ENCODE measurements at places on chromosomes 16 and 17.

DNA sequence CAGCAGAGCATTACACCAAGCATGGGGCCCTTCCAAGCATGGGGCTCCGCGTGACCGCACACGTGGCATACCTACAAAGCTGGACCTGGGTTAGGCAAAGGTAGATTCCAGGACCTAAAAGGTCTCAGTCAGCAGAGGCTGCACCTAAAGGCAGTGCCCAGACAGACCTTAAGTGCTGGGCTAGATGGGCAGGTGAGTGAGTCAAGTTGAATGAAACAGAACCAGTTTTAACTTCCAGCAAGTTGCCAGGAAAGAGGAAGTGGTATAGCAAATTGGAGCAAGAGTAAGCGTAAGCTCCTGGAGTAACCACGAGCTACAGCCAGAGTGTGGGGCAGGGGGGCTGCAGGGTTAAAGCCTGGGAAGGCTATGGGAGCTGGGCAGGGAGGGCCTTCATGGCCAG, 49.5 kb downstream of the SRCIN1 start:
- no peak for DNase-seq

DNA sequence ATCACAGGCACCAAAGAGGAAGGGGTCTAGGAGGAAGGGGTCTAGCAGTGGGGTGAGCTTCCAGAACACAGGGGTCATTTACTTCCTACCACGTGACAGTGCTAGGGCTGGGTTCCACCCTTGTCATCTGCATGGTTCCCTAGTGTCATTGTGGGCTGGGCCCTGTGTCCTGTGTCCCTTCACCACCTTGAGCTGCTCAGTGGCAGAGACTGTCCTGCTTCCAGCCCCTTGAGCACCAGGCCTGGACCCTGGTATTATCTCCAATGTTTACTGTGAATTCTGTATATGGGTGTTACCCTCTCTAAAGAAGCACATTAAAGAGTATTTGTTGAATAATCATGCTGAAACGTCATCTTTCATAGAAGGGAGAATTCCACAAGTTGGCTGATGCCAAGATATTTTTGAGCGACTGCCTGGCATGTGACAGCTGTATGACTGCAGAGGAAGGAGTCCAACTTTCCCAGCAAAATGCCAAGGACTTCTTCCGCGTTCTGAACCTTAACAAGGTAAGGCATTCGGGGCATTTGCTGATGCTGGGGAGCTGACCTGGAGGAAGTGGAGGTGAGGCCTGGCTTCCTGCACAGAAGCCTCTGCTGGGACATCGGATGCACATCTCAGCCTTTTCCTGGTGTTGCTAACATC, 5.5 kb downstream of the NARF start:
- no peak for DNase-seq

DNA sequence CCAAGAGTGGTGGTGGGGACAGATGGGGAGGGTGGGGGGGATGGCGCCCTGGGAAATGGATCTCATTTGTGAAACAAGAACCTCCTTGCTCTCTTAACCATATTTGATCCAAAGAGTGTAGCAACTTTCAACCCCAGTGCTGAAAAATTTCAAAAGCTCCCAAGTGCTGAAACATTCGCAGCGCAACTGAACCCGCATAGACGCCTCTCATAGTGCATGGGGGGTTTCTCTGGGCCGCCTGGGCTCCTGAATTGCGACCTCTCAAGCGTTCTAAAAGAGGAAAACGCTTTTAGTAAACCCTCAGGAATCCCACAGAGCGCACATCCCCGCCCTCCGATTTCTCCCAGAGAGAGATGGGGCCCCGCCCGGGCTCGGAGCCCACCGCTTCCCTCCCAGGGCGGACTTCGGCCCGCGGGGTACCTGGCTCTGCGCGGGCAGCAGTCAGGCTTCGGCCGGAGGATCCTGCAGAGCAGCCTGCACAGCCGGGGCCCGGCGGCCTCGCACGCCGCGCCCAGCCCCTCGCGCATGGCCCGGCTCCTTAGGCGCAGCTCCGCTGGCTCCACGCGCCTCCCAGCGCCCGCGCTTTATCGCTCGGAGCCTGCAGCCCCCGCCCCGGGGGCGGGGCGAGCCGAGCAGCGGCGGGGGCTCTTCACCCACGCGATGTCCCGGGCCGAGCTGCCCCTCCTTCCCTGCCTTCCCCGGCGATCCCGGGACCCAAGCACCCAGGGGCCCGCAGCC, 7.0 kb downstream of the NOS2 start:
- no peak for DNase-seq

GRCh38 chr17:42679492-42680330, 1.9 kb downstream of the CCR10 start:
- DNase-seq = peak; percentile 74

DNA sequence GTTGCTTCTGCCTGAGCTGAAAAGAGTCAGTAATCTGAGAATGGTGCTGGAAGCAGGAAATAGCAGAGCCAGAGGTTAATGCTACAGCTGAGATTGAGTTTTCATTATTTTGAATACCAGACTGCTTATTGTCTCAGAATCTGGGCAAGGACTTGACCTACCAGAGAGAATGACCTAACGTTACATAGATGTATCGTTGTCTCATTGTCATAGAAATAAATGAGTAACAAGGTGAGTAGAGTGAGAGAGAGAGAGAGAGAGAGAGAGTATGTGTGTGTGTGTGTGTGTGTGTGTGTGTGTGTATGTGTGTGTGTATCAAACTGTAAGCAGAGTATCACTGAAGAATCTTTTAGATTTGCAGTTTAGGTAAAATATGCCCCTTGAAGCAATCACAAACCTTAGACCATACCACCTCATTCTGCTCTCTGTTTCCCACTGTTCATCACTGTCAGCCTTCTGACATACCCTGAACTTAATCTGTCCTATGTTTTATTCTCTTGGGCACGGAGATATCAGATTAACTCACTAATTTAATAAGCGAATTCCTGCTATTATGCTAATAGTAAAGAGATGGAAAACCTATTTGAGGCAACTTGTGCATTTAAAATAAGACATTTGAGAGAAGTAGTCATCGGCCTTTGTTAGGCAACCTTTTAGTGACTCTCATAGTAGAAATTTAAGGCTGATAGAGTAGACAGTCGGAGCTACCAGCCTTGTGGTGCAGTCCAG, 87.8 kb downstream of the CYB561 start:
- DNase-seq = no peak

GRCh38 chr16:47143677-47144558, at the start of gene NETO2:
NETO2 (minus strand) TSS chr16:47143945; CDS start chr16:47143612, 333 bp downstream.
- DNase-seq = peak; percentile 79

GRCh38 chr16:27230562-27231001, 27.3 kb downstream of the KDM8 start:
- DNase-seq = peak; percentile 87

DNA sequence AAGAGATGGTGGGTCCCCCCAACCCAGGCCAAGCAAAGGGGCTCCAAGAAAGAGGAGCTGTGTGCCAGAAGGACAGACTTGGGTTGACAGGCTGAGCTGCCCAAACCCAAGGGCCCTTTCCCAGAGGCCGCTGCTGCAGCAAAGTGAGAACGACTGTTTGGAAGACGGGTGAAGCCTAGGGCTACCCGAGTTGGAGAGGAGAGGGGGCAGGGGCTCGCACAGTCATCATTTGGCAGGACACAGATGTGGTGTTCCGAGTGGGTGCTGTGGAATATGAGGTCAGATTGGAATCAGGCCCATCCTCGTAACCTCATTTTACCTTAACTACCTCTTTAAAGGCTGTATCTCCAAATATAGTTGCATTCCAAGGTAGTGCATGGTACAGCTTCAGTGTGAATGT, 5.3 kb upstream of the MFAP4 start:
- no peak for DNase-seq

GRCh38 chr16:16871196-16871595, 492.3 kb downstream of the NPIPA7 start:
- DNase-seq = no peak

GRCh38 chr16:22734368-22734767, 79.6 kb upstream of the HS3ST2 start:
- DNase-seq = no peak

DNA sequence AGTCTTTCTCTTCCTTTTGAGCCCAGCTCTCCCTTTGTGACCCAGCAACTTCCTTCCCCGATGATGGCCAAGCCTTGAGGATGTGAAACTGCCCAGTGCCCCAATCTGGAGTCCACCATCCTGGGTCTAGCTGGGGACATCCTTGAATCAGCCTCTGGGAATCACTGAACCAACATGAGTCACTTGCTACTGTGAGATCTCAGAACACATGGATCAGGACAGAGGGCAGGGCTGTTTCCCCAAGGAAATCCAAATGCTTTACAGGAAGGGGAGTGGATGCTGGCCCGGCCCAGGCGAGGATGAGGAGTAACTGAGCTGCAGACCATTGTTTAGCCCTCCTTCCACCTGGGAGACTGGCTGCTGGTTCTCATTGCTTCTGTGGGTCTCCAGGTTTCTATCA, 547.6 kb downstream of the WWOX start:
- DNase-seq = no peak

- no peak for DNase-seq
Measured at GRCh38 chr17:64240741-64241347, 22.2 kb downstream of the TEX2 start.

DNA sequence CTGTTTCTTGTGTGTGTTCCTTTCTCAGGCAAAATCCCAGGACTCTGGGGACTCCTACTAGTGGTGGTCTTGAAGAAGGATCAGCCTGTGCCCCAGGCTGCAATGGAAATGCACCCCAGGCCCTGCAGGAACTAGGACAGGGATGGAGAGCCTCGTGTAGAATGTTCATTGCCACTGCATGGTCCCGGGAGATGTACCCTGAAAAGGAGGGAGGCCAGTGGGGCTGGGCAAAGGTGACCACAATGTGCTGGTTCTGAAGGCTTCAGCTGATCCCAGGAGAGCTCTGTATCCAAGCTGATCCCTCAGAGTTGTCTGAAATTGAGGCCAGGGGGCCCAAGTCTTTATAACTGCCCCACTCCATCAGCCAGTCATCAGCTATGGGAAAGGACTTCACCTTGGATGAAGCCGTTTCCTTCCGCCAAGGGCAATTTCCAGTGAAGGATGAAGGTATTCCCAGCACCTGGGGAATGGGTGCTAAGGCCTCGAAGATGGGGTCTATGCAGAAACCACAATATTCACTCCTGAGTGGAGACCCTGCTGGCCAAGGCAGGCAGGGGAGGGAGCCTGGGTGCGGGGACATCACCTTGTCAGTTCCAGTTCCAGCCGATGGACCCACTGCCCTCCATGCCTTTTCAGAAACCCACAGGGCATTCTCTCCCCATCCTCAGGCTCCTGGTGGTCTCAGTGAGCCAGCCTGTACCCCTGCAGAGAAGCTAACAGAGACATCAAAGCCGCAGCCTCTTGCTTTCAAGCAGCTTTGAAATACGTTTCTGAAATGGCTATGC, 59.9 kb upstream of the CDH5 start:
- no peak for DNase-seq

GRCh38 chr17:79393358-79394052, 217.3 kb downstream of the RBFOX3 start:
- DNase-seq = peak; percentile 77

GRCh38 chr17:64772845-64773299, 110.8 kb upstream of the SMURF2 start:
- DNase-seq = no peak

- peak; percentile 44 for DNase-seq
Measured at GRCh38 chr17:77443748-77444260, 303.0 kb downstream of the SEC14L1 start.

GRCh38 chr17:56038131-56038530, 115.1 kb upstream of the ANKFN1 start:
- DNase-seq = no peak

DNA sequence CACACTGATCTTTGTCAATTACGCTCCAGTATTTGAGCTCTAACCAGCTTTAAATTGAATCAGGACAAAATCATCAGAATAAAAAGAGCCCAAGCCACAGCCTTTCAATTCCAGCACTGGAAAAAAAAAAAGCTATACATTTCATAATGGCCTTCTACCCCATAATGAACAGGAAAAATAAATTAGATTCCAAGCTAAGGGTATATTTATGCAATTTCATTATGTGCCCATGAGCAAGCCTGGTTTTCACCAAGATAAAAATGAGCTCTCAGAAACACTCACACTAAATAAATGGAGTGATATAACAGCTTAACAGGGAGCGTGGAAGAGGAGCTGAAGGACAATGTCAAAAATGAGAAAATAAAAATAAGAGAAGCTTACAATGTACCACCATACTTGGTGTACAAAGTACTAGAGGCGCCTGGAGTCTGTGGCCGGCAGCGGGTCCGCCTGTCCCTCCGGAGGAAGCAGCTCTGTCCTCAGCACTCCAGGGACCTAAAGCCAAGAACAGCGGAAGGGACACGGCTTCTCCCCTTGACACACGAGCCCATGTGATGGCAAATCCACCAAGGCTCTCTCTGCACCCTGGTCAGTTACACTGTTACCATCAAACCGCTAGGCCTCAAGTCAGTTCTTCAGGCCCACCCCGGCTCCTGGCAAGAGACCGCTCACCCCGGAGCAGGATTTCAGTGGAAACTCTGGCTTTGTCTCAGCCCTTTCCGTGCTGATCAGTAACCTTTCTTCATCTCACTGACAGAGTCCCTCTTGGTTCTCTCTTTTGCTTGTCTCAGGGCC, 69.6 kb downstream of the RBFOX3 start:
- DNase-seq = no peak

DNA sequence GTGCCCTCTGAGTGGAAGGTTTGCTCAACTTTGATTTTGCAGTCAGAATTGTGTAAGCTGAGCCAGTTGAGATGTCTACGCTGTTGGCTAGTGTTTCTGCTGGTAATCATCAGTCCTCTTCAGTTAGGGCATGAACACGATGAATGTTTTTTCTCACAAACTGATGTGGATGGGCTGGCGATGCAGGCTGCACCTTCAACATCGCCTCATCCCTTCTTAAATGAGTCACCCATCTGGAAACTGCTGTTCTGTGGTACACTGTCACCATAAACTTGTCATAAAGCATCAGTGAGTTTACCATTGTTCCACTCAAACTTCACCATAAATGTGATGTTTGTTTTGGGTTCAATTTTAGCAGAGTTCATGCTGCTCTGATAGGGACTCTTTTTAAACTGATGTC, 8.4 kb downstream of the C16orf95 start:
- no peak for DNase-seq

DNA sequence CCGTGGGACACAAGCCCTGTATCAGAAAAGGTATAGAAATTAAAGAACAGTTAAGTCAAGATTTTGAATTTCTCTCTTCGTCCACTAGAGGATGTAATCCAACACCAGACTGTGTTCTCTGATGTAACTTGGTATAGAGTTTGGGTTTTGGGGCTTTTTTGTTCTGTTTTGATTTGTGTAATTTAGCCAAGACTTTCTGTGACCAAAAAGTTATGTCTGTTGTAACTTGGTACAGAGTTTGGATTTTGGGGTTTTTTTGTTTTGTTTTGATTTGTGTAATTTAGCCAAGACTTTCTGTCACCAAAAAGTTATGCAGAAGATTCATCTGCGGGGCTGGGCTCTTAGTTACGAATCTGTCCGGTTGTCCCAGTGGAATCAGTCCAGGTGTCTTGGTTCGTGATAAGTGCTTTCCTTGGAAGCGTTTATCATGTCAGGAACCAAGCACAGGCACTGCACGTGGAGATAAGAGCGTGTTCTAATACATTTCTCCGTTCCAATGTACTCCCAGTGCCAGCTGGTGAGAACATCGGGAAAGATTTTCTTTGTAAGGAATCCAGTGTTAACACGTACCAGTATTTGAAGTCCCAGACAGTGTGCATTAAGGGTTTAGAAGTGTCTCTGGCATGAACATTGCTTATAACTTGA, 44.1 kb upstream of the SEC14L1 start:
- no peak for DNase-seq

Data from natural killer cell (primary cell).